ENCODE measurements at places on chromosomes 7 and 10.

- no peak for DNase-seq
These were observed 15.4 kb downstream of the AHCYL2 start for GRCh38 chr7:129240119-129240820.

GRCh38 chr7:152607007-152607406, 68.9 kb downstream of the XRCC2 start:
- no peak for DNase-seq

DNA sequence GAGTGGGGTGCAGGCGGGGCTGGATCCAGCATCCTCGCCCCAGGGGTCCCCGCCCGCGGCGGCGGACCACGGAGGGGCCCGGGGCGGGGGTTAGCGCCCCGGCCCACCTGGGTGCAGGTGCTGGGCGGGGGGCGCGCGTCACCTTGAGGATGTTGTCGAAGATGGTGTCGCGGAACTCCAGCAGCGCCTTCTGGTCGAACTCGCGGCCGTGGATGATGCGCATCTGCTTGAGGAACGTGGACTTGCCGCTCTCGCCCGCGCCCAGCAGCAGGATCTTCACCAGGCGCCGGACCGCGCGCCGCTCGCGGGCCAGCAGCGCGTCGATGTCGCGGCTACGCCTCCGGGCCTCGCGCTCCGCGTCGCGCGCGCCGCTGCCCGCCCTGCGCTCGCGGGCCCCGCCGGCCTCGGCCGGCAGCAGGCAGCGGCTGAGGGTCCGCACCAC, 376 bp downstream of the GNA12 start:
- DNase-seq, result peak; percentile 17

- DNase-seq, result no peak
These were observed 1.2 kb downstream of the IGFBP1 start for GRCh38 chr7:45889367-45890067.

- DNase-seq, result no peak
These were observed 165.7 kb downstream of the ELMO1 start for GRCh38 chr7:37282927-37283326.

- DNase-seq, result peak; percentile 58
These were observed at the start of gene EPHB6 for GRCh38 chr7:142854372-142855113. TSS of gene EPHB6 (plus strand) at chr7:142855076. CDS start at chr7:142863228, 8,152 bp downstream.

DNA sequence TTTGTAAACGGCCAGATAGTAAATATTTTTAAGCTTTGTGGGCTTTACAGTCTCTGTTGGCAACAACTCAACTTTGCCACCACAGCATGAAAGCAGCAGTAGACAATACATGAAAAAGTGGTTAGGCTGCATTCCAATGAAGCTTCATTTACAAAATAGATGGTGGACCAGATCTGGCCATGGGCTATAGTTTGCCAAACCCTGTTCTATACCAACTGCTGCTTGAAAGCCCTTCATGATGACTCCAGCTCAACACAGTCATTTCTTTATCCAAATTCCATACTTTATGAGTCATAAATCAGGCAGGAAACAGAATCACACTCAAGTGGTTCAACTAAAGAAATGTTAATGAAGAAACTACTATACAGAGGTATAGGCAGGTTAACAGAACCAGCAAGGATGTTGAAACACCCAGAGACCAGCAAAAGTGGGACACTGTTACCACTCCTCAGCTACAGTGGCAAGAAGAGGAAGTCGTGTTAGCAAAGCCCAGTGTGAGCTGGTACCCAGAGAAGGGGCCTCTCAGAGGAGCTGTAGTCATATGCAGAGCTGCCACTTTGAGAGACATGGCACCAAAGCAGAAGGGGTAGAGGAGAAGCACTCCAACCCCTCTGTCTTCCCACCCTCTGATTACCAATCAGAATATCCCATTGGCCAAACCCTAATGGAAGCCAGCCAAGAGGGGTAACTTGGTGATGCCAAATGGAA, 72.5 kb downstream of the PRLHR start:
- no peak for DNase-seq

GRCh38 chr7:51606601-51607154, 290.1 kb upstream of the COBL start:
- no peak for DNase-seq

GRCh38 chr10:62040881-62041280, 139.4 kb downstream of the ARID5B start:
- no peak for DNase-seq

GRCh38 chr7:16762177-16762576, 8.6 kb downstream of the TSPAN13 start:
- DNase-seq, result no peak

GRCh38 chr10:44569193-44570091, 184.5 kb upstream of the CXCL12 start:
- DNase-seq, result no peak

DNA sequence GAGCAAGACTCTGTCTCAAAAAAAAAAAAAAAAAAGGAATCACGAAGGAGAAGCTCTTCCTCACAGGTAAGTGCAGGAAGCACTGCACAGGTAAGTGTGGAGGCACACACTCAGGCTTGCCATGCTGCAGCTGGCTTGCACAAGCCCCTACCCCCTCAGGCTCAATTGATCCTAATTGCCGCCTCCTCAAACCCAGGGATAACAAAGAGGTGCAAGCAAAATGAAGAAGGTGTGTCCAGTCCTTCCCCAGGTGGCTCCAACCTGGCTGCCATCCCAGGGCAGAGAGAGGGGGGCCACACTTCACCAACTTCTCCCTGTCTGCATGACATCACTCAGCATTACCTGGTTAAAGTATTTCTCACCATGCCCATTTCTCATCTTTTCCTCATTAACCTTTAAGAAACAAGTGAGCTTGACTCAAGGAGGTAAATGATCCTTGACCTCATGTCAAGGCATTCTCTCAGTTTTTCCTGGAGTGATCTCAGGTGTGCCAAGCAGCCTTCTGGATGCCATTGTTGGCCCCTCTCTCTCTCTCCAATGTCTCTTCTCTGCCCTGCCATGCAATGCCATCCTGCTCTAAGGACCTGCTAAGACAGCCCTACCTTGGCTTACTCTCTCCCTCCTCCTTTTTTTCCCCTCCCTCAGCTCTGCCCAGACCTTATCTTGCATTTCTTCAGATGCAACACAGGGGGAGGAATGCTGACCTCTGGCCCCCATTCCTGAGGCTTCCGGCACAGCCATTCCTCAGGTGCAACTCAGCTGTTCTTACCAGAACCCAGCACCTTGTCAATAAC, 13.0 kb upstream of the TRPV6 start:
- DNase-seq, result peak; percentile 77

GRCh38 chr7:645606-646005, 80.9 kb upstream of the DNAAF5 start:
- DNase-seq, result no peak

- no peak for DNase-seq
These were observed 54.2 kb upstream of the SVIL start for GRCh38 chr10:29689001-29689400.

DNA sequence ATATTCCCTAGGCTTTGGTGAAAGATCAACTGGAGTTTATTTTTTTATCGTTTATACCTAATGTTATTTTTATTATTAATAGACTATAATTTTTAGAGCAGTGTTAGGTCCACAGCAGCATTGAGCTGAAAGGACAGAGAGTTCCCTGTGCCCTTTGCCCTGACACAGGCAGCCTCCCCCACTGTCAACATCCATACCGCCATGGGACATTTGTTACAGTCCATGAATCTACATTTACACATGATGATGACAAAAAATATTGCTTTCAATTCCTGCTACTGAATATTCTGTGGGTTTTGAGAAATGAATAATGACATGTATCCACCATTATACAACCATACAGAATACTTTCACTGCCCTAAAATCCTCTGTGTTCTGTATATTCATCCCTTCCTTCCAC, 1297.5 kb upstream of the SORCS1 start:
- no peak for DNase-seq

All from NCI-H1105 (cell line).